Ovary (tissue), 10 donors: ENCODE measurements at places on chromosomes 5 and 9. TPM values are rescaled to one million over a fixed set of nuclear protein-coding genes. Genes with fewer than 3 reads are reported as not detected.
A peak's percentile ranks its signal among the peaks of the same experiment; 100 is the strongest.

DNA sequence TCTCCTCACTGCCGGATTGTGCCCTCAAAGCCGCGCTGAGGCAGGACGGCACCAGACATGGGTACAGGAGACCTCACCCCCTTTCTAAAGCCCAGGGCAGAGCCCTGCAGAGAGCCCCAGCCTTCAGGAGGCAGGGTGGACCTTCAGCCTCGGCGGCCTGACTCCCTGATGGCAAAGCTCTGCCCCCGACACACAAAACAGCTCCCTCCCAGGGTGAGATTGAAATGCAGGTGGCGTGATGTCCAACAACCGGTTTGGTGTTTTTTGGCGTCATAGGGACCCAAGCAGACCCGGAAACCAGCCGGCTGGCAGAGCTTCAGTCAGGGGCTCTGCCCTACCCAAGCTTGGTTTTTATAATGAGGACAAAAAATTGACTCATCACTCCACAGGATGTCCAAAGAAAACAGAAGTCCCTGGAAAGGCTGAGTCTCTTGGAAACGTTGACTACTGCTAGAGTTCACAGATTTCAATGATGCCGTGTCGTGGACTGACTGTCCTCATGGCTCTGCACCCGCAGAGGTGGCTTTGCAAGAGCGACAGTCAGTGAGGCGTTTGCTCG lies 275.2 kb upstream of the IRX1 start:
- no peaks in the 10 kb centered on the region for H3K27me3 ChIP-seq
- H3K27ac ChIP-seq, result no peak overlapping the region
- DNase-seq, result no peak

DNA sequence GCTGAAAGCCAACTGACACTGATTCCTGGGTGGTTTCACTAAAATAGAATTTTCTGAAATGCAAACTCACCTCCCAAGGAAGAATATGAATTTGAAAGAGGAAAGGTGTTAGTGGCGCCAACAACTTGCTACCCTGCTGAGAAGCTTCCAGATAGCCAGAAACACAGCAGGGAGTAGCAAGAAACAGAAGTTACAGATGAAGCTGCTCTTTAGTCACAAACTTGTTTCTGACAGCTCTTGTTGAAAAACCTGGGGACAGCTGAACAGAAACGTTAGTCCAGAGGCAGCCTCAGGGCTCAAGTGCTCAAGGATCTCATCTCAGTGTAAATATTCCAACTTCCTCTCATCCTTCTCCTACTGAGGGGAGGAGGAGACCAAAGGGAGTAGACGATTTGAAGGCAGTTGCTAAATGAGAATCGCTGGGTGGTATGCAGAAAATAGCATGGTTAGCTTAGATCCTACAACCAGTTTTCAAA lies 184.1 kb downstream of the PDE4D start:
- H3K4me1 ChIP-seq, result no peaks in the 10 kb centered on the region
- no peak for DNase-seq
- no peaks in the 10 kb centered on the region for H3K27me3 ChIP-seq
- no peak overlapping the region for H3K27ac ChIP-seq
- H3K4me3 ChIP-seq, result no peak overlapping the region

GRCh38 chr5:108876451-108876850 lies 128.8 kb downstream of the FER start:
- H3K27me3 ChIP-seq, result no peaks in the 10 kb centered on the region
- H3K4me1 ChIP-seq, result no peaks in the 10 kb centered on the region
- no peak for DNase-seq
- no peaks in the 10 kb centered on the region for H3K36me3 ChIP-seq

Gene UHRF2
- 46.3 TPM for total RNA-seq

GRCh38 chr5:11590475-11590874 lies 313.8 kb downstream of the CTNND2 start:
- H3K27me3 ChIP-seq, result no peaks in the 10 kb centered on the region
- no peak overlapping the region for H3K4me3 ChIP-seq
- no peak overlapping the region for H3K27ac ChIP-seq
- no peak for DNase-seq
- no peaks in the 10 kb centered on the region for H3K4me1 ChIP-seq
- H3K36me3 ChIP-seq, result no peaks in the 10 kb centered on the region

GRCh38 chr9:110707419-110707818 lies 38.8 kb downstream of the MUSK start:
- no peaks in the 10 kb centered on the region for H3K4me1 ChIP-seq
- H3K27ac ChIP-seq, result no peak overlapping the region
- no peak for DNase-seq
- no peak overlapping the region for H3K4me3 ChIP-seq

Gene ARID3C
- total RNA-seq, result not detected

Gene SEMA6A
- total RNA-seq, result 31.0 TPM

DNA sequence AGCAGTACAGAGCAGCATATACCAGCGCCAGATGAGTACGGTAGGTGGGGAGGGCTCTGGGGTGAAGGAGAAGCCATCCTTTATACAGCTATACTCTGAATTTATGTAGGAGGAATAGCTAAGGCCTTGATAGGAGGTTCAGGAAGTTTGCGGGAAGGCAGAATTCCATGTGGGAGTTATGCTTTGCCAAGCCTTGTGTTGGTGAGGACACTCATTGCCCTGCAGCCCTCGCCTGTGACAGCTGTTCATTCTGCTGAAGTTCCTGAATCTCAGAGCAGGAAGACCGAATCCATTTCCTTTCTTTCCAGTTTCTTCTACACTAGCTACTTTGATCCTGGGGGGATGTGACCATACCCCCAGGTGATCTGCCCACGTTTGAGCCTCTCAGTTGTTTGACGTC lies 7.7 kb downstream of the MFAP3 start:
- no peaks in the 10 kb centered on the region for H3K4me1 ChIP-seq
- H3K27me3 ChIP-seq, result no peaks in the 10 kb centered on the region
- no peak overlapping the region for H3K27ac ChIP-seq
- no peak for DNase-seq
- H3K36me3 ChIP-seq, result no peaks in the 10 kb centered on the region
- no peak overlapping the region for H3K4me3 ChIP-seq

- no peak overlapping the region for H3K27ac ChIP-seq
- no peak for DNase-seq
- H3K4me3 ChIP-seq, result no peak overlapping the region
- no peaks in the 10 kb centered on the region for H3K36me3 ChIP-seq
- H3K27me3 ChIP-seq, result no peaks in the 10 kb centered on the region
Observed at GRCh38 chr9:33637881-33638280, 113.8 kb downstream of the ANKRD18B start.

- H3K36me3 ChIP-seq, result no peaks in the 10 kb centered on the region
- DNase-seq, result no peak
Observed at GRCh38 chr5:172920447-172920849, 38.8 kb upstream of the RPL26L1 start.

Gene SHC3
- total RNA-seq, result 1.0 TPM

- peak overlapping the region; percentile 100 for H3K27ac ChIP-seq
- H3K27me3 ChIP-seq, result no peaks in the 10 kb centered on the region
- DNase-seq, result peak; percentile 76
Observed at GRCh38 chr9:95003689-95004410, 277.4 kb downstream of the AOPEP start.

DNA sequence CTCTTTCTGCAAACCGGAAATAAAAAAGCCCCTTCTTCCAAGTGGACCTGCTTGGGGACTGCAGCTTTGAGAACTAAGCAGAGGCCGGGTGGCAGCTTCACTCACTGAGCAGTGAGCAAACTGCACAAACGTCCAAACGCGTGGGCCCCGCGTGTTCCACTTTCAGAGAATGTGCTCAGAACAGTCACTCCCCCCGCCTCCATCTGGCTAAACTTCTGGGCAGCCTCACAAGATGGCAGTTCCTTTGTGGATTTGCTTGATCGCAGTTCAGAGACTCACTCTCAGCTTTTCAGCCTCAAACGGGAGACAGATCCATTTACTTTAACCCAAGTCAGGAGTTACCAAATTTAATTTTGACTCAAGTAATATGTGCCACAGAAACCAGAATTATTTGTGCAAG lies 216.6 kb downstream of the TLE1 start:
- no peaks in the 10 kb centered on the region for H3K36me3 ChIP-seq
- no peak overlapping the region for H3K4me3 ChIP-seq
- no peaks in the 10 kb centered on the region for H3K27me3 ChIP-seq
- H3K27ac ChIP-seq, result no peak overlapping the region
- H3K4me1 ChIP-seq, result no peaks in the 10 kb centered on the region

DNA sequence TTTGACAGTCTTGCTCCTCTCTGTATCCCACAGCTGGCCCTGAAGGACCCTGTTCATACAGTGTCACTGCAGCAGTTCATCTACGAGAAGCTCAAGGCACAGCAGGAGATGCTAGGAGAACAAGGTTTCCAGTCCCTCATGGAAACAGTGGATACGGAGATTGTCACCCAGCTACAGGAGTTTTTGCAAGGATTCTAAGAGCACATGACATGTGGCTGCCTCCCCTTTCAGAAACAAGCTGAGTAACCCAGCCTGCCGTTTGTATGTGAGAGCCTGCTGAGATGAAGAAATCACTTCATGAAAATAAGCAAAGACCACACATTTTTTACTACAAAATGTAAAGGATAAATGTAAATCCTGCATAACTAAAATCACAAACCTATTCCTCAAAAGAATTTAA lies 48.5 kb downstream of the LRRC70 start:
- no peak for DNase-seq
- H3K4me1 ChIP-seq, result peaks cover 1% of the 10 kb centered on the region
- no peak overlapping the region for H3K4me3 ChIP-seq
- no peaks in the 10 kb centered on the region for H3K36me3 ChIP-seq

- peaks cover 8% of the 10 kb centered on the region for H3K4me1 ChIP-seq
- peak overlapping the region; percentile 7 for H3K4me3 ChIP-seq
- no peaks in the 10 kb centered on the region for H3K36me3 ChIP-seq
- H3K27me3 ChIP-seq, result no peaks in the 10 kb centered on the region
- H3K27ac ChIP-seq, result peak overlapping the region; percentile 16
- DNase-seq, result no peak
Observed at GRCh38 chr9:120710110-120710981, 3.9 kb downstream of the MEGF9 start.

GRCh38 chr5:1317921-1318565 lies 23.2 kb upstream of the TERT start:
- H3K4me3 ChIP-seq, result no peak overlapping the region
- H3K4me1 ChIP-seq, result no peaks in the 10 kb centered on the region
- no peak for DNase-seq
- no peak overlapping the region for H3K27ac ChIP-seq

GRCh38 chr5:33212439-33212838 lies 228.3 kb upstream of the TARS1 start:
- H3K4me1 ChIP-seq, result peaks cover 7% of the 10 kb centered on the region
- no peaks in the 10 kb centered on the region for H3K36me3 ChIP-seq
- no peak overlapping the region for H3K27ac ChIP-seq
- H3K27me3 ChIP-seq, result no peaks in the 10 kb centered on the region
- no peak for DNase-seq

- peaks cover 2% of the 10 kb centered on the region for H3K4me1 ChIP-seq
- H3K36me3 ChIP-seq, result no peaks in the 10 kb centered on the region
- H3K27me3 ChIP-seq, result no peaks in the 10 kb centered on the region
- H3K27ac ChIP-seq, result no peak overlapping the region
- no peak overlapping the region for H3K4me3 ChIP-seq
- DNase-seq, result no peak
Observed at GRCh38 chr9:16637911-16638310, 232.6 kb downstream of the BNC2 start.

DNA sequence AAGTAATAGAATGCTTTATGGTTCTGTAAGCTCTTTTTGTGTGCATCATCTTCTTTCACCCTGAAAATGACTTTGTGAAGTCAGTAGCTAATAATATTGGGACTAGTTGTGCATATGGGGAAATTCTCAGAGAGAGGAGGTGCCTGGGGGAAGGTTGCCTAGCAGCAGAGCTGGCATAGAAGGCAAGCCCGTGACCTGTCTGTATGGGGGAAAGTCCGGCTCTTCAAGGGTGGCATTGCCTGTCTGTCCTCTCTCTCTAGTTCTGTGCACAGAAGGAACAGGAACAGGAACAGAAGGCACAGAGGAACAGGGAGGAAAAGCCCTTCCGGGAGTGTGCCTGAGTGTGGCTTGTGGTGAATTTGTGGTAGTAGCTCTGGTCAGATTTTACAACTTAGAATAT lies 33.1 kb downstream of the SH3GL2 start:
- H3K27ac ChIP-seq, result no peak overlapping the region
- DNase-seq, result no peak
- H3K4me1 ChIP-seq, result no peaks in the 10 kb centered on the region

GRCh38 chr9:92507005-92507404 lies 24.7 kb upstream of the ASPN start:
- DNase-seq, result no peak
- peaks cover 10% of the 10 kb centered on the region for H3K4me1 ChIP-seq
- no peak overlapping the region for H3K4me3 ChIP-seq
- H3K27me3 ChIP-seq, result no peaks in the 10 kb centered on the region
- H3K27ac ChIP-seq, result peak overlapping the region; percentile 59

Gene GABRA1
- total RNA-seq, result not detected

Gene SLC34A1
- not detected for total RNA-seq

- no peak overlapping the region for H3K4me3 ChIP-seq
- no peaks in the 10 kb centered on the region for H3K36me3 ChIP-seq
- DNase-seq, result no peak
- H3K4me1 ChIP-seq, result no peaks in the 10 kb centered on the region
Observed at GRCh38 chr9:134846187-134846586, 34.4 kb upstream of the FCN2 start.

DNA sequence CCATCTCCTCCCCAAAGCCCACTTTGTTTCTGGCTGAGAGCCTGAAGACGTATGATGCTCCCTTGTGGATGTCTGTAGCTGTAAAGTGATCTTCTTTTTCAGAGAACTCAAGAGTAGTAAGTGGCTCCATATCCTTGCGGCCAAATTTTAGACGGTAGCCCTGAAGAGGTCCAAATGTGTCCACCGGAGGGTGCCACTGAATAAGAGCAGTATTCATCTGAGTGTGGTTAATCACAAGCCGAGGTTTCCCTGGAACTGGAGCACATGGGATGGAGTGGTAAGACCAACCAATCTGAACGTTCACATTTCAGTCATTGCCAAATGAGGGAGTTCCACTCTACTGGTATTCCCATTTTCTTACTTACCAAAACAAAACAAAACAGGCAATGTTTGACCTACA lies 686.5 kb upstream of the DMAC1 start:
- no peaks in the 10 kb centered on the region for H3K4me1 ChIP-seq
- DNase-seq, result peak; percentile 29
- H3K36me3 ChIP-seq, result no peaks in the 10 kb centered on the region
- H3K4me3 ChIP-seq, result no peak overlapping the region

Gene OR13D1
- total RNA-seq, result not detected

DNA sequence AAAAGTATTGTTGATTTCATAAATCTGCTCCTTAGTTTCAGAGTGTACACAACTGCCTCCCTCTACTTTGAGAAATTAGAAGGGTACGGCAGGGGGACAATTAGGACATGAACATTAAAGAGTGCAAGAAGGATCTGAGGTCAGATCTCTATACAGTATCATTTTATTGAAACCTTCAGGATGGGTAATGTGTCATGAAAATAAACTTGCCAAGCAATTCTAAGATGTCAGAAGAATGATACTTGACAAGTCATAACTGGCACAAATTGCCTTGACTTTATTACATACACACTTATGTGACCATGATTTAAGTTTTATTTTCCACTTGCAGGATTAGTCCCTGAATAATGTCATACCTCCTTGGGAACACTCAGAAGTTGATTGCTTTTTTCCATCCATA lies 92.8 kb downstream of the PLPP1 start:
- peaks cover 9% of the 10 kb centered on the region for H3K4me1 ChIP-seq
- no peak overlapping the region for H3K4me3 ChIP-seq
- no peaks in the 10 kb centered on the region for H3K27me3 ChIP-seq
- no peak overlapping the region for H3K27ac ChIP-seq
- H3K36me3 ChIP-seq, result no peaks in the 10 kb centered on the region
- no peak for DNase-seq

- no peak overlapping the region for H3K27ac ChIP-seq
- no peaks in the 10 kb centered on the region for H3K27me3 ChIP-seq
- no peaks in the 10 kb centered on the region for H3K4me1 ChIP-seq
- no peak overlapping the region for H3K4me3 ChIP-seq
Observed at GRCh38 chr9:98770717-98771116, 25.6 kb downstream of the ANKS6 start.

Gene BSPRY
- 0.72 TPM for total RNA-seq
